ENCODE measurements at places on chromosomes 2 and 18. TPM values are rescaled to one million over a fixed set of nuclear protein-coding genes. Genes with fewer than 3 reads are reported as not detected.

GAREM2 gene
- total RNA-seq = 5.7 TPM

TUBA4B gene
- total RNA-seq = not detected

CXCR1 gene
- not detected for total RNA-seq

MERTK gene
- 1.2 TPM for total RNA-seq

RBKS gene
- total RNA-seq = 3.8 TPM

B3GNT2 gene
- 12.0 TPM for total RNA-seq

BCL11A gene
- total RNA-seq = 2.1 TPM

MAIP1 gene
- total RNA-seq = 43.1 TPM

CFAP65 gene
- total RNA-seq = not detected

SP9 gene
- not detected for total RNA-seq

MAP2 gene
- 22.7 TPM for total RNA-seq

LOXHD1 gene
- total RNA-seq = not detected

MAP3K19 gene
- not detected for total RNA-seq

CDK5R2 gene
- 0.07 TPM for total RNA-seq

ALMS1 gene
- 21.2 TPM for total RNA-seq

XIRP2 gene
- total RNA-seq = not detected

DSC1 gene
- 0.14 TPM for total RNA-seq

CCT7 gene
- 538 TPM for total RNA-seq

ST8SIA5 gene
- total RNA-seq = not detected

ANKRD39 gene
- total RNA-seq = 13.2 TPM

RFX8 gene
- not detected for total RNA-seq

POMC gene
- not detected for total RNA-seq

LRRTM4 gene
- total RNA-seq = 0.05 TPM

EVX2 gene
- not detected for total RNA-seq

FHL2 gene
- 11.6 TPM for total RNA-seq

GREB1 gene
- total RNA-seq = 2.4 TPM

FASTKD2 gene
- total RNA-seq = 55.6 TPM

CCDC102B gene
- total RNA-seq = 8.5 TPM

CRYBA2 gene
- not detected for total RNA-seq

TOGARAM2 gene
- not detected for total RNA-seq

CD28 gene
- not detected for total RNA-seq
